ENCODE measurements at places on chromosomes 16 and 17. TPM values are rescaled to one million over a fixed set of nuclear protein-coding genes. Genes with fewer than 3 reads are reported as not detected.

DNA sequence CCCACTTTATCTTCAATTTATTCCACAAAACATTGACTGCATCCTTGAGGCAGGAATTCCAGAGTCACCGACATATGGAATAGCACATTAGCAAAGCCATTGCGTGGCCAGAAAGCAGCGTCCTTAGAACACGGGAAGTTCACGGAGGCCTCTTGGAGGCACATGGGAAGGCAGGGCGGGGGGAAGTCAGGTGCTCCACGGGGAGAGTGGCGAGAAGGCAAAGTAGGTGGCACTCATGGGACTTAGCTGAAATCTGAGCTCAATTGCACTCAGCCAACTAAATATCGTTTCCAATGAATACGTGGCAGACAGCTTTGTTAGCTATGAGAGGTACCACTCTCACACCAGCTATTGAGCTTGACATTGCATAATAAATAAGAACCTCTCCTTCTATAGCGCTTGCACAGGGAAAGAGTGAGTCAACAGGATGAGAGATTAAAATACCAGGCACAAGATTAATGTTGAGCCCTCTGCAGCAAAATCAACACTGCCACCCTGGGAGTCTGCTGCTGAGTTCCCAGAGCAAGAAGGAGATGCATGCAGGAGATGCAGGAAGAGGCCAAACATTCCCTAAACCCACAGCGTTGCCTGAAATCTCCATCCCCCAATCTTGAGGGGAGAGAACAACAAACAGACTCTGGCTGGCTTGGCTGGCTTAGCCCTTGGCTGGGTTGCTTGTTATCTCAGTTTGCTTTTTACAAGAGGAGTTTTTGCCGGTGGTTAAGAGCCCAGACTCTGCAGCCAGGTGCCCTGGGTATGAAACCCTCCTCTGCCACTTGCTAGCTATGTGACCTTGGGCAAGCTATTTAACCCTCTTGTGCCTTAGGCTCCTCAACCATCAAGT, 28.8 kb downstream of the ABCC12 start:
- DNase-seq = no peak

DNA sequence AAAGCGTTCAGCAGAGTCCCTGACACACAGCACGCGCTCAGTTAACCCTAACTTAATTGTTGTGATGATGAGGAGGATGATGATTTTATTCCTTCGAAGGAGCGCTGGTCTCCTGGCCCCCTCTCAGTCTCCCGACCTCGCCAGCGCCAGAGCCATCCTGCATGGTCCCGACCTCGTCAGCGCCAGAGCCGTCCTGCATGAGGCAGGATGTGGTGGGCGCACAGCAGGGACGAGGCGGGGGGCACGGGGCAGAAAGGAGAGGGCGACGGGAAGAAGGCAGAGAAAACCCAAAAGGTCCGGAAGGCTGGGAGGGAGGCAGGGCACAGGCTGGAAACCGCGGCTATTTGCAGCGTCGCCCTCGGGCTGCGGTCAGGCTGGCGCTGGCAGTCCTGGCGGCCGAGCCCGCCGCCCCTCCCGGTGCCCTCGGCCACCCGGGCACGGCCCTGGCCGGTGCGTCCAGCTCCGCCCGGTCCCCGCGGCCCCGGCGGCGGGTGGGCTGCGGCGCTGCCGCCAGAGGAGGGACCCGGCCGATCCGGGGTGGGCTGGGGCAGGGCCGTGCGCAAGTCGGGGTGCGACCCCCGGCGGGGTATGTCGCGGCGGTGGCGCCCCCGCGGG, 3.0 kb upstream of the TAC4 start:
- DNase-seq = peak; percentile 33

DNA sequence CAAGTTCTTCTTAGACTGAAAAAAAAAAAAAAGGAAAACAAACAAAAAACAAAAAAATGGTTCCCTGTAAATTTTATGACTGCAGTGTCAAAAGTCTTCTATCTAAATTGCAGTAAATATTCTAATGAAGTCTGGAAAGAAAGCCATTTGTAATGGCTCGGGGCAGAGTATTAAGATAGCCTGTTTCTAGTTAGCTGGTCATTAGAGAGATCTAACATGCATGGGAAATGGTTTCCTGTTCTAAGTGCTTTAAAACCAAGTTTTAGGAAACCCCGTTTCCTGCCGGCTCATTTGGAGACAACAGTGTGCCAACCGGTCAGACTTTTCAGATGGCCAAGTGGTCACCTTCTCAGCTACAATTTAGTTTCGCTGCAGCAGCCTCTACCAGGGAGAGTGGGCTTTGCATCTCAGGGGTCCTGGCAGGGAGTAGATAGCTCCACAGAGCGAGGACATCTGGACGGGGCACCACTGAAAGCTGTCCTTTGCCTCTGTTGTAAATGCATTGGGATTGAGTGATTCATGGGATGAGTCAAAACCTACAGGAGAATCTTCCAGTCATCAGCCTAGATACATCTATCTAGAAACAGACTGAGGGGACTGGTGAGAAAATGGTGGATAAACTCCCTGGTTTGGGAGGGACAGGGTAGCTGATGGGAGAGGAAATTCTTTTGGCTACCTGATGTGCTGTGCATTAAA, 473.2 kb upstream of the SALL1 start:
- no peak for DNase-seq

GRCh38 chr17:38429476-38430100, 1.3 kb downstream of the ARHGAP23 start:
- no peak for DNase-seq

DNA sequence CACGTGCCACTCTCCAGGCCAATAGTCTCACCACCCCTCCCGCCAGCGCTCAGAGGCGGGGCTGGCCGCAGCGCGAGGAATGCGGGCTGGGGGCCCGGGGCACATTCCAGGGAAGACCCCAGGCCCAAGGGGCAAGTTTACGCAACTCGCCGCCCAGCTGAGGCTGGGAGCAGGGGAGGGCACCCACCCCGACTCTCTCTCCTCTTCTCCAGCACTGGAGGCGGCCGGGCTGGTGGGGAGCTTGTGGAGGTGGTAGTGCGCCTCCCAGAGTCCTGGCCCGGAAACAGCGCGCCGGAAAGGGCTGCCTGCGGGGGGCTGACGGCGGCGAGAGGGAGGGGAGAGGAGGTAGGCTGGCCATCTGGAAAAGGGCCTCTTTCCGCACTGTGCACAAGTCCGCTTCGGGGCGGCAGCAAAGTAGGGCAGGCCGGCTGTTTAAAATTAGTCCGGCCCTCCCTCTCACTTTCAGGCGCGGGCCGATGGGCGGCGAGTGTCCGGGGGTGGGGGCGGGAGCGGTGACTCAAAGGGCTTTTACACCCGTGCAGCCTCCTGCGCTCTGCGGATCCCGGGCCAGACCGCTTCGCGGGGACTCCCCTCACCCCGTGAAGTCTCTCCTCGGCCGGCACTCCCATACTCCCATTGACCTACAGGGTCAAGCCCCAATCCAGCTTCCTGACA, 1.1 kb downstream of the FHOD1 start:
- DNase-seq = peak; percentile 77

DNA sequence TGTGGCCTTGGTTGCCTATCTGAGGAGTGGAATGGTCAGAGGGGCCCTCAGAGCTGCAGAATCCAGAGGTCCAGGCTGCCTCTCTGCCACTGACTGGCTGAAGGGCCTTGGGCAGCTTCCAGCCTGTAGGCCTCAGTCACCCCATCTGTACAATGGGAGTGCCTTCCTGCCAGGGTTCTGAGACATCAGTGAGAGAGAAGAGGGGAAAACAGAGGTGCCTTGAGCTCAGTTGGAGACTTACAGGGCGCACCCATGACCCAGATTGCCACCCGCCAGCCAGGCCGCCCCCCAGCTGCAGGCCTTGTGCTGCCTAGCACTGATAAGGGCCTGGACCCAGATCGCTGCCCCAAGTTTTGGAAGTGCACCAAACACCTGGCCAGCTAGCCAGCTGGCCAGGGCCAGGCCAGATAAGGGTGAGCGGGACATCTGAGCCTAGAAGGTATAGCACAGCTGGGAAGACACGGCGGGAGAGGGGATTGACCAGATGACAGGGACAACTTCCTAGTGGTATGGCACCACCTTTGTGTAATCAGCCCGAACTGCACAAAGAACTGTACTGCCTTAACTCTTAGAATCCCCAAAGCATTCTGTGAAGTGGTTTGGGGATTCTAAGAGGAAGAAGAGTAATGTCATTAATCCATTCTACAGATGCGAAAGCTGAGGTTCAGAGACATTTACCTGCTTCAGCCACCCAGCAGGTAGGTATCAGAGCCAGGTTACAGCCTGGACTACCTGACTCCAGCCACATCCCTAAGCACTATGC, 1.4 kb downstream of the SLC4A1 start:
- no peak for DNase-seq

GRCh38 chr16:66524601-66525164, 25.2 kb downstream of the TK2 start:
- no peak for DNase-seq

DNA sequence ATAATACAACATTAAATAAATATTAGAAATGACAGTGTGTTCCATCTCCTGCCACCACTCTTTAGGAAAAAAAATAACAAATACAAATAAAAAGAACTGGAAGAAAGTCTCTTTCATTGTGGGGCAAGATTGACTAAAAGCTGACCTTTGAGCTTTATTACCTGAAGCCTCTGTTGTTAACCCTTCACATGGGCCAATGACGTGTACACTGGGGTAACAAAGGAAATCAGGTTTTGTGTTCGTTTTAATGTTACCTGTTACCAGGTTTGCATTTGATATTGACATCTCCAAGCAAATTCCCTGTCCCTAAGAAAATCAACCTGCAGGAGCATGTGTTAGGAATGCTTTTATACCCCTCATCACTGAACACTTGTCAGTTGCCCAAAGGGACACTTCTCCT, 39.0 kb downstream of the NLK start:
- no peak for DNase-seq

The HBQ1 gene
- total RNA-seq = 1.1 TPM
